Heart right ventricle (tissue), 16 donors: ENCODE measurements at places on chromosomes 16 and 17. TPM values are rescaled to one million over a fixed set of nuclear protein-coding genes. Genes with fewer than 3 reads are reported as not detected.

Gene SULT1A4
- 19.2 TPM for polyA plus RNA-seq

Gene NMRAL1
- polyA plus RNA-seq, result 30.7 TPM

Gene KRT16
- polyA plus RNA-seq, result 0.12 TPM

Gene NQO1
- polyA plus RNA-seq, result 13.6 TPM

Gene C16orf92
- polyA plus RNA-seq, result not detected

Gene BORCS6
- polyA plus RNA-seq, result 4.2 TPM

Gene ALOX15B
- polyA plus RNA-seq, result 0.37 TPM

Gene PRSS21
- polyA plus RNA-seq, result not detected

Gene SEPTIN12
- not detected for polyA plus RNA-seq

Gene KRTAP17-1
- polyA plus RNA-seq, result not detected

Gene CCL7
- polyA plus RNA-seq, result not detected

Gene C17orf78
- polyA plus RNA-seq, result not detected

Gene BLTP2
- polyA plus RNA-seq, result 15.6 TPM
